ENCODE measurements at places on chromosomes 2 and 18.

DNA sequence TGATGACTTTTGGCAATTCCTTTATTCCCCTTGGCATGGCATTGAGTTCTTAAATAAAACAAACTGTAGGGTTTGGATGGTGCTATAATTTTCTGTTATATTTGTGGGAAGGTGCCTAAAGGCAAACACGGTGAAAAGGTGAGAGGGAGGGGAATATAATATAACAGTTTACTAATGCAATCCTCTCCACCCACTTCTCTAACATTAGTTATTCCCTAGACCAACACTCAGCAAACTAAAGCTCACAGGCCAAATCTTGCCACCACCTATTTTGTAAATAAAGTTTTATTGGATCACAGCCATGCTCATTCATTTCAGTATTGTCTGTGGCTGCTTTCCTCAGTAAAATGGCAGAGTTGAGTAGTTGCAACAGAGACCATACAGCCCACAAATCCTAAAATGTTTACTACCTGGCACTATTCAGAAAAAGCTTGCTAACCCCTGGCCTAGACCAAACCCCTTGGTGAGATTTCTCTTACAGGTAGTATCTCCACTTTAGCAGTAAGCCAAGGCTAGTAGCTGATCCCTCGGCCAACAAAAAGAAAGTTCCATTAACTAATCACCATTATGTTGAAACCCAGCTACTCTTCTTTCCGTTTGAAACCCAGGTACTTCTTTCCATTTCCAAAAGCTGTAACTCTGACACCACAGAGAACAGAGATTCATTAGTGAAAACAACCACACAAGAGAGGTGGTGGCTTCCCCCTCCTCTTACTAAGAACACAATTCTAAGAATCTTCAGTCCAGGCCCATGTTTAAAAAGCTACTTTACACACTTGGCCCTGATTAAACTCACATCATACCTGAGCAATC is 136.1 kb upstream of the CHAC2 start:
- DNase-seq: no peak

DNA sequence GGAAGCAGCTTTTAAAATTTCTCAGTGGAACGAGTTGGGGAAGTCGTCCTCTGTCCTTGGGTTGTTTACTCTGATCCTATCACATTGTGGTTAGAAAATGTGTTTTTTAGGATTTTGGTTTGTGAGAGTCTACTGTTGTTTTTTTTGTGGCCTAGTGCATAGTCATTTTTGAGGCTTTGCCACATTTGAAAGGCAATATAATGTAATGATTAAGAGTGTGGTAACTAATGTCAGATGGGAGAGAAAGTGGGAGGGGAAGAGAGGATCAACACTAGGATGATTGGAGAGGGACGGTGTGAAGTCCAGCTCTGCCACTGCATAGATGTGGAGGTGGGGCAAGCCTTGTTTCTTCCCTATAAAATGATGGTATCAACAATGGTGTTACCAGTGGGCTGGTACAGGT is 8.5 kb downstream of the SP140L start:
- no peak for DNase-seq

- DNase-seq: no peak
Measured at GRCh38 chr2:40098786-40099470, 319.9 kb upstream of the THUMPD2 start.

DNA sequence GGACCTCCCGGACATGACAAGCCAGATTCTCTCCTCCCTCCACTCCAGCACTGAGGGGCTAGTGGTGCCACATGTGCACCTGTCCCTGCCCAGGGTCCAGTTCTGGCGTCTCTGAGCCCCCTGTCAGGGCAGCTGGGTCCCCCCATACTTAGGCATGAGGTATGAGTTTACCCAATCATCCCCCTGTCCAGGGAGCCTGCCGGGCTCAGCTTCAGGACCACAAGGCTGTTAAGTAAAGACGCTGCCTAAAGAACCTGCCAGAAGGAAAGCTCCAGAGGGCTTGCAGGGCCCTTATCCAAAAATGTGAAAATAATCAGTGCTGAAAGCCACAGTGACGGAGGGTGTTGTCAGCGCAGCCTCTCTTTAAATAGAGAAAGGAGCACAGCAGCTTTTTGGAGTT is 40.0 kb downstream of the SH3BP4 start:
- no peak for DNase-seq

DNA sequence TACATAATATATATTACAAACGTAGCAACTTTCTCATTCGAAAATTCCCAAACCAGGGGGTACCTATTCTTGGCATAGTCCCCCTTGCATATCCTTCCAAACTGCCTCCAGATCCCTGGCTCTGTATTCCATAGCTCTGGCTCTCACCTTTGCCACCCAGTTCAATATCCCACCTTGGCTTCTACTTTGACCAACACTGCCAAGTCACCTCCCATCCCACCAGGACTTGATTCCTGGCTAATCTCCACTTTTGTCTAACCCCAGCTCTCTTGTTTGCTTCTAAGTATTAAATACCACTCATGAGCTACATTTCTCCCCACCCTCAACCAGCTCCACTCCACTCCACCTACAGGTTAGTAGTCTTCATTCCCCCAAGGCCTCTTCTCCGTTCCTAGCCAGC is 103.2 kb upstream of the WDR75 start:
- DNase-seq: no peak

GRCh38 chr2:202042444-202042843 is 8.8 kb downstream of the FZD7 start:
- DNase-seq: no peak

GRCh38 chr2:151051574-151052220 is 210.0 kb downstream of the RBM43 start:
- no peak for DNase-seq

GRCh38 chr18:9808295-9809241 is 77.2 kb upstream of the TXNDC2 start:
- no peak for DNase-seq

DNA sequence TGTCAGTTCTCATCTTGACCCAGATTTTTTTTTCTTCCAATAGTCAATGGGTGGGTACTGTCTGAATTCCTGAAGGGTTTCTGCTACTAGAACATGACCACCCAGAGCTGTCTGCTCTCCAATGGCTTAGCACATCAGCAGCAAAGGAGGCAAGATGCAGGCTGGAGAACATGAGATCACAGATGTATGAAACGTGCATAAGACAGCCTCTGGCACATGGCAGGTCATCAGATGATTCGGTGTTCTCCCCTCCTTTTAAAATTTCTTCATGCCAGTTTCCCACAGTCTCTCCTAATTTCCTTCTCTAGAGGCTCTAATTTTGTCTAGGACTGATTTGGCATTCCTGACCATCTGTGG is 359.3 kb upstream of the TNP1 start:
- DNase-seq: no peak

DNA sequence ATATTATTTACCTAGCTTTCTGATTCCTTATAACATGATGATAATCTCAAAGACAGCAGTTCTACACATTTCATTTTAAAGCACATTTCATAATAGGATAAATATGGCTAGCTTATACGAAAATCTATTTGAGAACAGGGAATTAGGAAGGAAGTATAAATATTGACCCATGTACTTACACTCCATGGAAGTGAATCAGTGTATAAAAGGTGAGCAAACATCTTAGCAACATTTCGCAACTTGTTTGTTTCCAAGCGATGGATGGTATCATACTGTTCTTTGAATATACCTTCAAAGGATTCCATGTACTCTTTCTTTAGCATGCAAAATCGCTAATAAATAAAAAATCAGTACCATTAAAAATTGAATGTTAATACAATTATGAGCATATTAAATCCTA is 53.1 kb downstream of the CWC22 start:
- DNase-seq: no peak

- no peak for DNase-seq
Measured at GRCh38 chr2:191664823-191665677, 12.9 kb upstream of the NABP1 start.

- no peak for DNase-seq
Measured at GRCh38 chr2:118864207-118864606, 16.8 kb upstream of the EN1 start.

GRCh38 chr2:191533693-191534180 is 144.2 kb upstream of the NABP1 start:
- no peak for DNase-seq

- no peak for DNase-seq
Measured at GRCh38 chr2:123164216-123164615, 860.9 kb upstream of the CNTNAP5 start.

GRCh38 chr18:12059334-12060181 is 34.1 kb upstream of the ANKRD62 start:
- DNase-seq: no peak

- no peak for DNase-seq
Measured at GRCh38 chr2:105496271-105496670, 97.4 kb upstream of the FHL2 start.

- DNase-seq: no peak
Measured at GRCh38 chr2:19783935-19784334, 117.8 kb downstream of the TTC32 start.
